ENCODE measurements at places on chromosomes 12 and 14.

DNA sequence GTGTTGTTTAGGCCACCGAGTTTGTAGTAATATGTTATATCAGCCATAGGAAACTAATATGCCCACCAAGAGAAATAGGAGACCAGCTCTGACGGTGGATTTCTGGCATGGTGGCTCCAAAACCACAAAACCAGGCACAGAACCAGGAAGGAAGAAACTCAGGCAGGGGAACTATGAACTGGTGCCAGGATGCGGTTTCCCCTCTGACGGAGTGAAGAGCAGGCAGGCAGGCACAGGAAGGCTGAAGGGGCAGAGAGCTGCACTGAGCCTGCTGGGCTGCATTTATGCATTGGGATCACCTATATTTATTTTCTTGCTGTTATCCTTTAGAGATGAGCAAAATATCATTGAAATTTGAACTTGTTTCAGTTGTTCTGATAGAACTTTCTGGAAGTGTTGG is 479.4 kb downstream of the VRK1 start:
- DNase-seq: no peak

DNA sequence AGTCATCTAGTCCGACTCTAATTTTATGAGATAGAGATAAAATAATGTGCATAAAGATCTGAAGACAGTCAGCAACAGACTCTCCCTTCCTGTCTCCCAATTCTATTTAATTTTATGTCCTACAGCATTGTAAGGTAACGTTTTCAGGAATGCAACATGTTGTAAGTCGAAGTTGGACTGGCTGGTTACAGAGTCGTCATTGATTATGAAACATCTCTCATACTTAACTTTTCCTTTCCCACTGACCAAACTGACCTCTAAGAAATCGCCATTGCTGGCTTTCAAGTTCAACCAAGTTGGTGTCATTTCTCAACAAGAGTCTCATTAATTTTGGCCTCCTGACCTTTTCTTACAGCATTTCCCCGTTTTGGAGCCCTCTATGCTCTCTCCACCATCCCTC is 4.9 kb upstream of the RIC8B start:
- DNase-seq: no peak

- no peak for DNase-seq
Observed at GRCh38 chr12:105069936-105070702, 14.1 kb downstream of the ALDH1L2 start.

- DNase-seq: no peak
Observed at GRCh38 chr14:60254176-60254575, 5.2 kb downstream of the PPM1A start.

DNA sequence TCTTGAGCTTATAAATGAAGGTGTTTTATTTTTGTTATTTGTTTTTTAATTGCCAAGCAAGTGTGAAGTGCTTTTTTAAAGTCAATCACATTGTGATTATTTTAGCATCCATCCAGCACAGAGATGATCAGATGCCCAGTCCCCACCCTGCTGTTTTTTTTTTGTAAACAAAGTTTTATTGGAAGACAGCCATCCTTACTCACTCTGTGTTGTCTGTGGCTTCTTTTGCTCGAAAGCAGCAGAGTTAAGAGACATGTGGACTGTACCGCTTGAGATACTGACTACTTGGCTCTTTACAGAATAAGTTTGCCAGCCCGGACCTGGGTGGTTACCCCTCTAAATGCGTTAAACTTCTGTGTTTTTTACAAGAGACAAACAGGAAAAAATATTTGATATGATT is 30.9 kb upstream of the AMN start:
- DNase-seq: no peak

- DNase-seq: no peak
Observed at GRCh38 chr14:81940651-81941050, 407.0 kb upstream of the SEL1L start.

DNA sequence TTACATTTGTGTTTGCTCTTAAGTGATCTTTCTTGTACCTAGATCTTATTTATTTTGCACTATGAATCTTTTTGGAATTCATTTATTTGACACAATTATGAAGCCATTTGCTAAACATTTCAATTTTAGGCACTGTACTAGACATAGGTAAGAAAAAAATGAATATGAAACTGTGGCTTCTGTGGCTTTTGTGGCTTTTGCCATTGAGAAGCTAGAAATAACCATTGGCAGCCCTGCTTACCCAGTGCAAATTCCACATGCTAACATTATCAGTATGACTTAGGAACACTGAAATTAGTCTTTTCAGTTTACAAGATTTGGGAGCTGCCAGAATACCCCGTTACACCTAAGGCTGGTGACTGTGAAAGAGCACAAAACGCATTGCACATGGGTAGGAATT is 60.1 kb downstream of the FSCB start:
- no peak for DNase-seq

- DNase-seq: no peak
Observed at GRCh38 chr12:11837216-11837934, 187.9 kb downstream of the ETV6 start.

- no peak for DNase-seq
Observed at GRCh38 chr12:112980491-112981158, 2.3 kb downstream of the OAS2 start.

DNA sequence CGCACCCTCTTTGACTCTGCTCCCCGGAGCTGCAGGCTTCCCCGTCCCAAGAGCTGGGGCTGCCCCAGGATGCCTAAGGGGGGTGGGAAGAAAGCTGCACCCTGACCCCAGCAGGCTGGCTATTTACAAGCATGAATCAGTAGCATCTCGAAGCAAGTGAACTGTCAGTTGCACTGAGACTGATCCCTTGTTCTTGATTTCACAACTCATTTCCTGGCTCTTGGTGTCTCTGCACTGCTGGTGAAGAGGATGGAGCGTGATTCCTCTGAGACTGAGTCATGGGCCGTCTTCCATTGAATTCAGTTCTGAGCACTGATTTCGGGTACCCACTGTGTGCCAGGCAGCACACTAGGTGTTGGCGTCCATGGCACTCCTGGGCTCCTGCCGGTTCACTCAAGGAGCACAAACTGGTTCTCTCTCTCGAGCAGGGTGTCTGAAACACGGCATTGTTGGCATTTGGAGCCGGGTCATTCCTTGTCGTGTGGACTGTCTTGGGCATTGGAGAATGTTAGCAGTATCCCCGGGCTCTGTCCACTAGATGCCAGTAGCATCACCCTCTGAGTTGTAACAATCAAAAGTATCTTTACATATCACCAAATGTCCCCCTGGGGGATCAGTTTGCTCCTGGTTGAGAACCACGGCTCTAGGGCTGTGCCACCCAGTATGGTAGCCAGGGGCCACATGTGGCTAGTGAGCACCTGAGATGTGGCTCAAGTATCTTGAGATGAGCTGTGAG is 86.9 kb downstream of the RIN3 start:
- no peak for DNase-seq

- no peak for DNase-seq
Observed at GRCh38 chr12:108495054-108495453, 20.0 kb upstream of the FICD start.

DNA sequence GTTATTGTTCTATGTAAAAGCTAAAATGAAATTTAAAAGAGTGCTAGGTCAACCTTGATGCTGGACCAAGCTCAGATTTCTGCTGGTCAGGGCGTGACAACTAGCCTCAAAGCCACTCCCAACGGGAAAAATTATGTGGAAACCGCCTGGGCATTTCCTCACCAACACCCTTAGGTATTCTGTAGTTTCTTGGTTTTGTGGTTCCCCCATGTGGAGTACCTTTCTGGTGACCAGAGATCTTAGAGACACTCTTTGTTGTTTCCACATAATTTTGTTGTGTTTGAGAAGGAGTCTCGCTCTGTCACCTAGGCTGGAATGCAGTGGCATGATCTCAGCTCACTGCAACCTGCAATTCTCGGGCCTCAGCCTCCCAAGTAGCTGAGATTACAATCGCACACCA is 119.9 kb downstream of the DENND5B start:
- no peak for DNase-seq

GRCh38 chr12:39884616-39885125 is 221.2 kb downstream of the SLC2A13 start:
- DNase-seq: no peak

GRCh38 chr14:103165323-103165722 is 42.1 kb downstream of the TNFAIP2 start:
- no peak for DNase-seq

DNA sequence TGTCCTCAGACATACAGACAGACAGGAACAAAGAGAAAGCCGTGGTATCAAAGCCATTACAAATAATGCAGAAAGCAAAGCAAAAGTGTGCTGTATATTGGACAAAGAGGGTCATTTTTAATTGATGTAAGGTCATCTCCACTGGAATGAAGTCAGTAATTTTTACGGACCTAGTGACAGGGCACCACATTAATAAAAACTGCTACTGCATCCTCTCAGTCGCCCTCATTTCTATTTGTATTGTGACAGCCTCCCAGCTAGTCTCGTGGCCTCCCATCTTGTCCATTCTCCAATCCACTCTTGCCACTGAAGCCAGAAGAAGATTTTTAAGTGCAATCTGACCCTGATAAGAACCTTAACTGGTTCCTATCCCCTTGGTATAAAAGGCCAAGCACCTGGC is 132.4 kb downstream of the NUAK1 start:
- DNase-seq: no peak

All from stimulated activated CD8-positive, alpha-beta memory T cell treated with anti-CD3 and anti-CD28 coated beads, Interleukin-4, amount 100 ng/mL, for 24 hours (primary cell).